Posterior vena cava (tissue), 2 donors: ENCODE measurements at places on chromosomes 16 and 17.

DNA sequence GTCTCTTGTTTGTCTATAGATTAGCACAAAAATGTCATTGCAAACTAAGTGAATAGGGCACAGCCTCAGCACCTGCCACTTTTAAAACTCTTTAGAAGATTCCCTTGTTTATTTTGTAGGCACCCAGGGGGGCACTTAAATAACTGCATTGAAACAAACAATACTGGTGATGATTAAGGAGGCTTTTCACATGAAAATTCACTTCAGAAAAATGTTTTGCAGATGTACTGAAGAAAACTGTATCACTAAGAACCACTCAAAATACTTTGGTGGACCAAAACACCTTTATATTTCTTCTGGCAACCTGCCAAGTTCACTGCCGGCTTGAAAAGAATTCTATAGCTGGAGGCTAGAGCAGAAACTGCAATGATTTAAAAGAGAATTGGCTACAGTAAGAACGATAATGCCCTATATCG, 281.5 kb downstream of the TOX3 start:
- no peak for DNase-seq

DNA sequence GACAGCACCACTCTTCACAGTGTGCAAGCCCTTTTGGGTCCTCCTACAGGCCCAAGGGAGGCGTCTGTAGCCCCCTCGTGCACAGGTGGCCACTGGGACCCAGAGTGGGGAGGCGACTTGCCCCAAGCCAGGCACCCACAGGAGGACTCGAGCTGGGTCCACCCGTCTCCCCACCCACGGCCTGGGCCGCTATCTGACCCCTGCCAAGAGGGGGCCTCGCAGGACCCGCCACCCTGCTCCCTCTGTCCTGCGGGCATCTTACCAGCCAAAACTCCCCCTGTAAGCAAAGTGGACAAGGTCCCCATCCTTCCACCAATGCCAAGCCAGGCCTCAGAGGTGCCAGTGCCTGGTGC, 31.1 kb downstream of the CNGB1 start:
- no peak for DNase-seq

DNA sequence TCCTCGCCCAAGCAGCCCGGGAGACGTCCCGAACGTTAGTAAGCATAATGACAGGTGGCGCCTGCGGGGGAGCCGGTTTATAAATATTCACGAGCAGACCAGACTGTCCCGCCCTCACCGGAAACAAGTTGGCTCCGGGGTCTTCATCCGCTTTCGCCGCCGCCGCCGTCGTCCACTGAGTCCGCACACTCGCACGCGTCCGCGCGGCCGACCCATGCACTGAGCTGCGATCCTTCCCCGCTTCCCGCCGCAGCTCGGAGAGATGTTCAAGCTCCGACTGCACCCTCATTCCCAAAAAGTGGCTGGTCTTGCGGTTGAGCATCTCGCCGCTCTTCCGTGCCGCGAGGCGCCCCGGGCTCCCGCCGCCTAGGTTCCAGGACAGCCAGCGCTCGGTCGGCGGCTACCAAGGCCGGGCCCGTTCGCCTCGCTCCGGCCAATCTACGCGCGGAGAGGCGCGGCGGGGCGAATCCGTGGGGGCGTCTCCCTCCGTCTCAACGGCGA, 385 bp downstream of the CFAP119 start:
- no peak for DNase-seq

GRCh38 chr17:42547001-42547461, 5.7 kb upstream of the HSD17B1 start:
- no peak for DNase-seq

GRCh38 chr17:31556969-31557645, 165.6 kb downstream of the RAB11FIP4 start:
- no peak for DNase-seq

DNA sequence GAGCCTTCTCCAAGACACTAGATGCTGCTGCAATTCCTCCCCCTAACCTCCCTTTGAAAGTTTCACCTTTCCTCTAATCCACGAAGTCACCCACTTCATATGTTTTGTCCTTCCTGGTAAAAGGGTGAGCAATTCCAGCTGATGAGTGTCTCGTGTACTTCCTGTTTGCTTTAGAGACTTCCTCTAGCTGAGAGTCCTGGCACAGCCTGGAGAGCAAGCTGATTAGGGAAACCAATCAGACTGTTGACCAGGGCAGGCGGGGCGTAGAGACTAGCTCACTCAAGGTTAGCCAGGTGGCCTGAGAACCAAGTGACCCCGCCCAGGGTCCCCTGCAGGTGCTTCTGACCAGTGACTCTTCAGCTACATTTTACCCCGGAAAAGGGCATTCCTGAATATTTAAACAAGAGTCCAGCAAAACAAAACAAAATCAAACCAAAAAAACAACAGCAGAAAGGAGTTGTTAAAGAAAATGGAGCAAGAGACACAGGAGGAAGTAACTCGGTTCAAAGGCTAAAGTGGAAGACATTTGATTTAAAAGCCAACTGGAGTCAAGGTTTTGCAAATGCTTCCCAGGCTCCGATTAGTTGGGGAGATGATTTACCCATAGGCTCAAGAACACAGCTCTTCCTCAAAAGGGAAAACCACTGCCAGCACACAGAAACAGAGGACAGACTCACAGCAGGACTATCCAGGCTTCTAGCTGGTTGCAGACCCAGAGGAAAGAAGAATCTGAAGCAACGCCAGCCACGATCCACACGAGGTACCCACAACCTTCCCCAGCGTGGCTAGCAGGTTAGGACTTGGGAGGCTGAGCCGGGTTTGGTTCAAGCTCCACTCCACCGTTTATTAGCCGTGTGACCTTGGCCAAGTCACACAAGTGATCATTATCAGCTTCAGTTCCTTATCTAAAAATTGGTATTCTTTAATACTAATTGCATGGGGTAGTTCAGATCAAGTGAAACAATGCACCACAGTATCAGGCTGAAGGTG, 13.4 kb downstream of the HSPB9 start:
- DNase-seq, result no peak

GRCh38 chr17:47949946-47950345, 7.7 kb downstream of the PRR15L start:
- no peak for DNase-seq

DNA sequence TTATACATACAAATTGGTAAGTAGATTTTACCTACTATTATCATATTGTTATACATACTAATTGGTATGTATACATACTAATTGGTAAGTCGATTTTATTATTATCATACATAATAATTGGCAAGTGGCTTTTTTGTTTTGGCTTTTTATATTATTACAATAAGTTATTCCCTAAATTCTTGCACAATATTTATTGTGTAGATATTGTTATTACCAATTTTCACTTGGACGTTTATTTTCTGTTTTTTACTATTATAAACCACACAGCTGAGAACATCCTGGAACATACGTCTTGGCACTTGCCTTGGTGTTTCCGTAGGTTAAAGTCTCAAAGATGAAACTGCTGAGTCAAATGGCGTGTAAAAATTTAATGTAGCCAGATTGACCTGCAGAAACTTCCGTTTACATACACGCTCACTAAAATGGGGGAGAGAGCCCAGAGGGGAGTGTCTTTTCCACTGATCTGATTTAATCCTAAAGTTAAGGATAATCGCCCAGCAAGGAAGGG, 18.9 kb downstream of the GNGT2 start:
- no peak for DNase-seq

- DNase-seq, result no peak
These were observed 101.5 kb downstream of the CLEC16A start for GRCh38 chr16:11045846-11046245.

DNA sequence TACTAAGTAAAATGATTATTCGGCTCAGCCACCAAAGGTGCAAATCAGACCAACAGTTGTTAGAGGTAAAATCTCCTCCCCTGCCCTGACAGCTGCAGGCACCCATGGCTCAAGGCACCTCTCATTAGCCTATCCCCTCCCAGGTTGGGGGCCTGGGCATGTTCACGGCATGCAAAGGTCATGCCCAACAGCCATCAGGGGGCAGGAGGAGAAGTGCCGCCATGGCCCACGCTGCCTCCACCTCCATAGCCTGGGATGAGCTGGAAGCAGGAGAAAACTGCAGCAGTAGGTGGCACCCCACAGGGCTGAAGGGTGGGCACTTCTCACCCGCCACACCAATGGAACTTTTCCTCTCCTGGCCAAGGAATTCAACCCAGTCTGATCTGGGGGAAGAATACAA, 146.4 kb upstream of the COX10 start:
- DNase-seq, result no peak

DNA sequence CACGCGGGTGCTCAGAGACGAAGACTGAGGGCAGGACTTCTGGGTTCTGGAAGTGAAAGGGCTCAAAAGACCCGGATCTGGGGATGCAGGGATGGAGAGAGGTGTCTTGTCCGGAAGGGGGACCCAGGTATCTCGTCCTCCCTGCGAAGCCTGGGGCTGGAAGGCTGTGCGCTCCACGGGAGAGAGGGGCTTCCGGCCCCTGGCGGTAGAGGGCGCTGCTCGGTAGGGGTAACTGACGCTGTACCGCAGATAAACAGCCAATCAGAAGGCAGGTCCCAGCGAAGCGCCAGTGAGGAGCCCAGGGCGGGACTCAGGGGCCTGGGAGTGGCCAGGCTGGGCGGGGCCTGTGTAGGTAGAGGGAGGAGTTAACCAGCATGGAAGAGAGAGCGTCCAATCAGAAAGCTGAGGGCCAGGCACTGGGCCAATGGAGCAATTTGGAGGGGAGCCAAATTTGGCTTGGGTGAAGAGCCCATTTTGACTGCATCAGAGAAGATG, 804 bp downstream of the TGFB1I1 start:
- DNase-seq, result peak; percentile 98

DNA sequence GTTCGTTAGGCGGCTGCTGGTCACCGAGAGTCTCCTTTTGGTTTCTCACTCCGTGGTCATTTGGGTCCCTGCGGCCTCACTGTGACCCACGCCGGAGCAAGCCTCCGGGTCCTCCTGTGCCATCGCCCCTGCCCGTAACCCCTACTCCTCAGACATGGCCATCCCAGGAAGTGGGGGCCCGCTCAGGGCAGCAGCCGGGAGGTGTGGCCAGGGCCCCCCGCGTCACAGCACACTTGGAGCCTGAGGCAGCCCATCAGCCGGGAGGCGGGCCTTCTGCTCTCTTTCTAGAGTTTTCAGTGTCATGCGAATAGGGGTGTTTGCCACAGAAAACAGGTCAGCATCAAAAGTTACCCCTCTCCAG, 7.9 kb upstream of the WFIKKN1 start:
- DNase-seq, result no peak

- peak; percentile 60 for DNase-seq
These were observed 17.6 kb upstream of the CBX2 start for GRCh38 chr17:79760197-79760906.

GRCh38 chr17:56549501-56549900, 44.0 kb upstream of the NOG start:
- DNase-seq, result no peak

DNA sequence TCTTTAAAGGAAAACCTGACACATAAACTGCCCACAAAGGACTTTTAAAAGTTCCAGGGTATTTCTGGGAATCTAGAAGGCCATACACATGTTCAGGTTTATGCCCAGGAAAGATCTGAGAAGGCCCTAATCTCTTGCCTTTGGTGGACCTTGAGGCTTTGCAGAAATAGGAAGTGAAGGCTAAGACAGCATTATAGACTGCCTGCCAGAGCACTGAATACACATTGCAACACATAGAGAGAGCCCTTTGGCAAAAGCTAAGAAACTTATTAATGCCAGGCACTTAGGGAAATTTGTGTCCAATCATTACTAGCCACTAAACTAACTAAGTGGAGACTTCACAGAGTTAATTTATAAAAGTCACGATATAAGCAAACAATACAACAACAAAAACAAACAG, 70.4 kb downstream of the MMD start:
- DNase-seq, result no peak

DNA sequence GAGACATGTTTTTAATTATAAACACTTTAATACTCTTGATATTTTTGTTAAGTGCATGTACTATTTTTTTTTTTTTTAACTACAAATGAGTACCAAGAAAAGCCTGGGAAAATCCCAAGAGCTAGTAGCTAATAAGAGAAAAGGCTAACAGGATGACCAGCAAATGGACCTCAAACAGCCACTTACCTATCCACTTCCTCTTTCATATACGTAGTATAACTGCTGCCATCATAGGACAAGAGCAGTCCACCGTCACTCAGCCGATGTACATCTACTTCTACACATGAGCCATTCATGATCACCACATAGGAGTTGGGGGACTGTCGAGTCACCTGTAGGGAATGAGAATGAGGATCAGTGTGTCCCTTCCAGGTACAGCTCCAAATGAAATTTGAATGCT, 128.0 kb upstream of the C17orf78 start:
- no peak for DNase-seq

DNA sequence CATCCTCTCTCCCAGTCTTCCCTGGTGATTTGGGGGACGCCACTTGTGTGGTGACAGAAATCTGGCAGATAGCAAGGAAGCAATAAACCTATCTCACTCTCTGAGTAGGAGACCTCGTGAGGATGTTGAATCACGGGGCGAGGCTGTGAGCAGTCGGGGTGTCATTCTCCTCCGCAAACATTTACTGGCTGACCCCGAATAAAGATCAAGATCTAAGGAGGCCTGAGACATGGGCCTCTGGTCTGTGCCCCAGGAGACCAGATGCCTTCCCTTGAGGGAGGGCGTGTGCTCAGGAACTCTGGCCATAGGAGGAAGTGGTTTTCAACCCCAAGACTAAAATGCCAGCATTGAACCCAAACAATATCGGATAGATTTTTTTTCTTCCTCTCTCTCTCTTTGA, 53.1 kb downstream of the FOXL1 start:
- no peak for DNase-seq

DNA sequence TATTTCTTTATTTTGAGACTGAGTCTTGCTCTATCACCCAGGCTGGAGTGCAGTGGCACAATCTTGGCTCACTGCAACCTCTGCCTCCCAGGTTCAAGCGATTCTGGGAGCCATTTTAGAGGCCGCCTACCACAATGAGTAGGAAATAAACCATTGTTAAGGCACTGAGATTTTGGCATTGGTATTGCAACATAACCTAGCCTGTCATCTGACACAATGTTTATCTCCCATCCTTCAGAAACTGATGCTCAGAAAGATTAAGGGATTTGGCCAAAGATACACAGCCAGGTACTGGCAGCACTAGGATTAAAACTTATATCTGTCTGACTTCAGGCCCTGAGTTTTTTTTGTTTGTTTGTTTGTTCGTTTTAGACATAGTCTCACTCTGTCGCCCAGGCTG, 8.0 kb upstream of the COPS3 start:
- DNase-seq, result no peak
